ENCODE measurements at places on chromosomes 16 and 17. TPM values are rescaled to one million over a fixed set of nuclear protein-coding genes. Genes with fewer than 3 reads are reported as not detected.

Gene ABCC12
- not detected for polyA plus RNA-seq

Gene HSD11B2
- 129 TPM for polyA plus RNA-seq

Gene IRX6
- not detected for polyA plus RNA-seq

Gene SHISA6
- polyA plus RNA-seq, result not detected

Gene NHERF2
- 54.3 TPM for polyA plus RNA-seq

Gene TSPAN10
- polyA plus RNA-seq, result 0.40 TPM

Gene SMIM36
- not detected for polyA plus RNA-seq

Gene BCO1
- 1.4 TPM for polyA plus RNA-seq

Gene SHCBP1
- polyA plus RNA-seq, result 4.2 TPM

Gene KRTAP4-9
- polyA plus RNA-seq, result not detected

Gene SP6
- polyA plus RNA-seq, result 4.9 TPM

Gene CLEC18B
- 4.5 TPM for polyA plus RNA-seq

Gene TP53TG3C
- not detected for polyA plus RNA-seq

Gene VPS35
- 61.6 TPM for polyA plus RNA-seq

Gene NUPR1
- 6.6 TPM for polyA plus RNA-seq

Gene DNAAF8
- 0.67 TPM for polyA plus RNA-seq

Gene LPO
- polyA plus RNA-seq, result not detected

Gene NEUROD2
- 0.03 TPM for polyA plus RNA-seq

Gene SBK1
- polyA plus RNA-seq, result 1.8 TPM

Gene BCAR1
- 105 TPM for polyA plus RNA-seq

Gene OR4D1
- polyA plus RNA-seq, result not detected

Gene TP53TG3D
- polyA plus RNA-seq, result not detected

Gene PDIA2
- polyA plus RNA-seq, result 12.3 TPM

Gene STX1B
- 1.5 TPM for polyA plus RNA-seq

Gene SRCIN1
- polyA plus RNA-seq, result 9.6 TPM

Gene KCNJ12
- polyA plus RNA-seq, result not detected

Gene SGCA
- polyA plus RNA-seq, result 0.96 TPM

Gene SAT2
- polyA plus RNA-seq, result 1,029 TPM

Gene DNAAF1
- 0.72 TPM for polyA plus RNA-seq

Gene MYL4
- polyA plus RNA-seq, result not detected

Gene HS3ST3A1
- polyA plus RNA-seq, result not detected

Gene SLC5A10
- 0.27 TPM for polyA plus RNA-seq

Gene ARHGAP23
- polyA plus RNA-seq, result 8.4 TPM

Gene AMZ2
- 29.1 TPM for polyA plus RNA-seq

Gene KRT38
- polyA plus RNA-seq, result not detected

Gene CA10
- polyA plus RNA-seq, result not detected

Gene TBC1D3B
- polyA plus RNA-seq, result 5.9 TPM

Gene PTX4
- polyA plus RNA-seq, result not detected

Gene GNG13
- 3.0 TPM for polyA plus RNA-seq

Gene ACSM3
- 22.5 TPM for polyA plus RNA-seq

Gene KRT222
- polyA plus RNA-seq, result 1.2 TPM

Gene FCSK
- polyA plus RNA-seq, result 21.9 TPM

Gene PMM2
- 21.1 TPM for polyA plus RNA-seq

Gene KRTAP16-1
- polyA plus RNA-seq, result not detected

Gene GAST
- not detected for polyA plus RNA-seq

Gene CTNS
- 19.7 TPM for polyA plus RNA-seq

Gene SDR42E2
- 0.01 TPM for polyA plus RNA-seq

Gene MSI2
- polyA plus RNA-seq, result 49.4 TPM

Gene SDR42E1
- 4.6 TPM for polyA plus RNA-seq

Gene NPIPA8
- polyA plus RNA-seq, result 0.27 TPM

Gene FBF1
- 2.7 TPM for polyA plus RNA-seq

Gene PHAF1
- 10.5 TPM for polyA plus RNA-seq

Gene RNF227
- polyA plus RNA-seq, result 2.7 TPM

Gene KNOP1
- 9.7 TPM for polyA plus RNA-seq

Gene PMP22
- polyA plus RNA-seq, result 89.4 TPM

Gene ASB16
- polyA plus RNA-seq, result 0.15 TPM

Gene GSDMA
- 0.63 TPM for polyA plus RNA-seq

Gene STAC2
- not detected for polyA plus RNA-seq

Gene GNAO1
- 8.2 TPM for polyA plus RNA-seq

Measured in small intestine (tissue), 16 donors.